ENCODE measurements at places on chromosomes 5 and 9.

DNA sequence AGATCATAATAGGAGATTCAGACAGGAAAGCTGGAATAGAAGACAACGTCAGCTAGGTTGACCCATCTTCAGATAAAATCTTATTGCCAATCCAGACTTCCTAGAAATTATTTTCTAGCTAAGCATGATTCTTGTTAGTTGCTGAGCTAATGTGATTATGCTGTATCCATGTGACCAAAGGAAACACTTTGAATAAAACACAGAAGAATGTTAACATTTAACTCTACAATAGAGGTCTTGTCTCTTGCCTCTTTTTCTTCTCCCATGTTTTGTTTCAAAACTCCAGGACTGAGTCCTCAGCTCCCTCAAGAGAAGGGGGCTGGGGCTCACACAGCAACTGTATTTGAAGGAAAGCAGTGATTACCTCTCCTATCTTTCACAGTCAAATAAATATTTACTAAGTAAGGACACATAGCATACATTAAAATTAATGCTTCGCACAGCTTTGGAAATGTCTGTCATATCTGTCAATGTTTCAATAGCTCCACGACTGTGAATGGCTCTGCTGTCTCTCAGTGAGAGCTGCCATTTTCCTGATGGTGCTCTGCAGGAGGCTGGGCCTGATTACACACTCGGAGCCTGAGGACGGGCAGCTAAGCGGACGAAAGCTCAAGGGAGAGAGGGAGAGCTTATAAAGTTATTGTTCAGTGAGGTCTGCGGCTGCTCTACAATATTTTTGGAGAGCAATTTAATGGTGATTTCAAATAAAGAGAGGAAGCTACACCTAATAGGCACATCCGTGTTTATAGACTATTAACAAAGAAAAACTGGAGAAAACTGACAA lies 64.8 kb upstream of the ZNF462 start:
- DNase-seq = no peak

GRCh38 chr5:25641124-25641523 lies 996.3 kb upstream of the CDH10 start:
- DNase-seq = no peak

DNA sequence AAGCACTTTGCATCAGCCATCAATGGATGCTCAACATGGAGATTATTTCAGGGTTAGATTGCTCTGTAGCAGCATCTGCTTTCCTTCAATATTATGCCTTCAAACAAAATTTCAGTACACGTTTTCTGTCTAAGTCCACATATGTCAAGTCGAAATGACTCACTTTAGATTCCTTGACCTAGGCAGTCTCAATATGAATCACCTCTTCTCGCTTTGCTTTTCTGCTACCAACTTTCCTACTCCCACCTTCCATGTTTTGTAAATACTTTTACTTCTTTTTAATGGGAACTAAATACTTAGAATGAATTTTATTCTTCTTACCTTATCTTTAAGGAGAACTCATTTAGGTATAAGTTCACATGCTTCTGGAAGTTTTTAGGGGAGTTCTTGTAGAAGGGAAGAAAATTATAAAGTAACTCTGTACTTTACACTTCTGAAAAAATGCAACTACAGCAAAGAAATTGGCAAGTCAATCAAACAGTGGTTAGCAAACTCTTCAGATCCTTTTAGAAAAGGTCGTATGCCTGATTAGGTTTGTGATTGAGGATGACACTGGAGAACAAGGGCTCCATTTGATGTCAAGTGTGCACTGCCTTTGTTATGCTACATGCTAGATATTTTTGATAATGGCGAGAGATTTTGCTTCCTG lies 478.5 kb upstream of the SMARCA2 start:
- no peak for DNase-seq

GRCh38 chr5:176564002-176564401 lies 14.9 kb downstream of the CDHR2 start:
- no peak for DNase-seq

DNA sequence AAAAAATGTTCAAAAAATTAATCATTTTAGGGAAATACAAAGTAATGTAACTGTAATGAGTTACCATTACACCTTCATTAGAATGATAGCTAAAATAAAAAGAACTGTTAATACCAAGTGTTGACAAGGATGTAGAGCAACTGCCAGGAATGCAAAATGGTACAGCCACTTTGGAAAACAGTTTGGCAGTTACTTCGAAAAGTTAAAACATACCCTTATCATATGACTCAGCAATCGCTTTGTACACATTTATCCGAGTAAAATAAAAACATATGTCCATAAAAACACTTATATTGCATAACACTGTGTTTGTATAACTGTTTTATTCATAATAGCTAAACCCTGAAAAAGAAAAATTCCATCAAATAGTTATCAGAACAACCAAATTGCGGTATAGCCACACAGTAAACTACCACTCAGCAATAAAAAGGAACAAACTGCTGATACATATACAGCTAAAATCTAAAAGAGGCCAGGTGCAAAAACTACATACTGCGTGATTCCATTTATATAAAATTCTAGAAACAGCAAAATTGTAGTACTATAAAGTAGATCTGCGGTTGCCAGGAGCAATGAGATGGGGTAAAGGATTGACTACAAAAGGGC lies 61.7 kb downstream of the RFX3 start:
- no peak for DNase-seq

GRCh38 chr5:76556511-76557221 lies 66.5 kb downstream of the F2RL2 start:
- DNase-seq = no peak

GRCh38 chr9:127863191-127863621 lies 8.7 kb upstream of the ENG start:
- no peak for DNase-seq

GRCh38 chr5:149730620-149731331 lies 666 bp downstream of the PPARGC1B start:
- DNase-seq = peak; percentile 40

DNA sequence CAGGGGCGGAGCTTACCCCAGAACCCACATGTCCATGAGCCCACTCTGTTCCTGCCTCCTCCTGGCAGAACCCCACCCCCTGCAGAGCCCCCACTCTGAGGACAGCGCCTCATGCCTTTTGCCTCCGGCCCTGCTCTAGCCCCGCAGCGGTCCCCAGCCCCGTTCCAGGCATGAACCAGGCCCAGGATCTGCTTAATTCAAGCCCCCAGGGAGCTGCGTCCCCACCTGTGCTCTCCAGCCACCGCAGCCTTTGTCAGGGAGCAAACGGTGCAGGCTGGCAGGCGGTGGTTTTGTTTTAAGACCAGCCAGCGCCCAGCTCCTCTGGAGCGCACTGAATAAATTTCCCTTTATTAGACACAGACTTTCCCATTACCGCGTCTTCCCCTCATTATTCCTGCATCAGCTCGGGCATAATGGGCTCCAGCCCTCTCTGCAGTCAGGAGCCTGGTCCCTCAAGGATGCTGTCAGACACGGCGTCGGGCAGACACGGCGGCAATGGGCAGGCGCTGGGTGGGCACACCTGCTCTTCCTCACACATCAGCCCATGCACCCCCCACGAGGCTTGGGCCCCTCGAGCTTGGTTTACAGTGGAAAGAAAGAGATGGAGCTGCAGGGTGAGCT lies 137.6 kb downstream of the OLFM1 start:
- no peak for DNase-seq

DNA sequence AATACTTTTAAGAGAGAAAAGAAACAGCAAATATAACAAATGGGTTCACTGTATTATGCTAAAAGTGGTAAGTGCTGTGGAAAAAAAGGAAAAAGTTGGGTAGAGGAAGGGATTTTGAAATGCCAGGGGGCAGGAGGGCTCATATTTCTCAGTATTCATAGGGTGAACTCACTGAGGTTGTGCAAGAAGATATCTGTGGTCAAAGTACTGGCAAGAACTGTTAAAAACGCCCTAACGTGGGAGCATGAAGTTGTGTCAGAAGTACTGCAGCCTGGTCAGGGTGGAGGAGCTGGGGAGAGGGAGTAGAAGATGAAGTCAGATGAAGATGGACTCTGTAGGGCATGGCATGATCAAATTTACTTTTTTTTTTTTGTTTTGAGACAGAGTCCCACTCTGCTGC lies 31.2 kb upstream of the SLC28A3 start:
- no peak for DNase-seq

All from neural crest cell (in vitro differentiated cells).